ENCODE measurements at places on chromosomes 5 and 9.
A peak's percentile ranks its signal among the peaks of the same experiment; 100 is the strongest.

DNA sequence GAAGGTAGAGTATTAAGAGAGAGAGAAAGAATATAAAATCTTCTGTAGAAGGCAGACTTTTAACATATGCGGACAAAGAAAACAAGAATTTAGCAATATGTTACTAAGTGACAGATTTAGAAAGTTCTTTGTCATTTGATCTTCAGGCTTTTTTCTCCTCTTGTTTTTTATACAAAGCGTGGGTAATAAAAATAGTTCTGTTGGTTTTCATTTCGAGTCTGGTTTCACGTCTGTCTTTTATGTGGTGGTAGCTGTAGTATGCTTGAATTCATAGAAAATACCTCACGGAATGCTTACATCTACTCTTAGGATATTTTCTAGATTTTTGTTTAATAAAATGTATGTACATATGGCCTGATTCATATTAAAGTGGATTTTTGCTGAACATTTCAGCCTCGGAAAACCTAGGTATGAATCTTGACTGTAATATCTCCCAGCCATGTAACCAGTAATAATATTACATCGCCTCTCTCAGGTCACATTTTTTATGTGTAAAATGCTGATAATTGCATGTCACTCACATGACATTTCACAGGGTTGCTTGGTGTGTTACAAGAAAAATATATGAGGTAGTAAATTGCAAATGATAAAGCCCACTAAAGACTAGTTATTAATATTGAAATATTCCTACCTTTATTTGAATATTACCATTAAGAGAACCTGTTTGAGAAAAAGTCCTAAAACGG is 72.5 kb upstream of the TAF11L2 start:
- no peak for DNase-seq

GRCh38 chr5:125485771-125486170 is 739.3 kb upstream of the ZNF608 start:
- no peak for DNase-seq

DNA sequence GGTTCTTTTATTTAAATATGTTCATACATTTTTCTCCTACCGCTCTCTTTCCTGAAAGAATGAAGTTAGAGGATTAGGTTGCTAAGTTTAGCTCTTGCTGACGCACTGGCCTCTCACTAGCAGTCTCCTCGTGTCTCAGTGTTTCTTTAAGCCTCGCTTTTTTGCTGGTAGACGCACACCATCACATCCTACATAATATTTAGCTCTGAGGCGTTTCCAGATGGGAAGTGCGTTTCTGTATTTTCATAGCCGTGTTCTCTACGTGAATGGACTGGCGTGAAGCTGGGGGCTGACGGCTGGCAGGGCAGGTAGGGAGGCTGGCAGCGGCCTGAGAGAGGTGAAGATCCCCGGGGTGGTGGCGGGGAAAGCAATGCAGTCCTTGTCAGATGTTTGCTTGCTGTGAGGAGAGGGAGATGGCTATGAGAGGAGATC is 79.2 kb upstream of the SPRY4 start:
- no peak for DNase-seq

GRCh38 chr9:30815585-30815984 is 1568.9 kb upstream of the ACO1 start:
- no peak for DNase-seq

DNA sequence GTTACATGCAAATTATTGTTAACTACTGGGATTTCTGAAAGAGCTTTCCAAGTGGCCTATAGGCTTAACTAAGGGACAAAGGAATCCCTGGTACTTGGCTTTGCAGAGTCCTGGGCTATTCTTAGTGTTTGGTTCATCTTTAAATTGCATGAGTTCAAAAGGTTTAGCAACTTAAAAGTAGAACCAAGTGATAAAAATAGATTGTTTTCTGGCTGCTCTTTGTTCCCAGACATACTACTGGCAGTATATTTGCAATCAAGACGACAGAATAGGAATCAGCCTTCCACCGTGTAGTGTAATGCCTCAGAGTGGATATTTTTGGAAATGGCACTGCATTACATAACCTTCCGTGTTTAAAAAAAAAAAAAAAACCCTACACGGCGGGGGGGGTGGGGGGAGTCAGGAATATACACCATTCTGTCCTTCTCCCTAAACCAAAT is 1.0 kb downstream of the NREP start:
- DNase-seq: no peak

DNA sequence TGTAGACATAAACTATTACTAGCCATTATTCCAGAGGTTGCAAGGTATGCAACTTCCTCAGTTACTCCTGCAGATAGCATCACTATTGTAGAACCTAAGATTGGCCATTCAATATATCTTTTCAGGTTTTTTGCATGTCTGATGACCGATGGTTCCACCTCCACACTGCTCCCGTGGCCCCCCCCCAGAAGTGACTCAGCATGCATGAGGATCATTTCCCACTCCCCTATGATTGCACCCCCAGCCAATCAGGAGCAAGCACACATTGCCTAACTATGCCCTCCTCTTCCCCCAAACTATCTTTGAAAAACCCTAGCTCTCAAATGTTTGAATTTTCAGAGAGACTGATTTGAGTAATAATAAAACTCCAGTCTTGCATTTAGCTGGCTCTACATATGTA is 601.4 kb upstream of the TLE4 start:
- DNase-seq: no peak

DNA sequence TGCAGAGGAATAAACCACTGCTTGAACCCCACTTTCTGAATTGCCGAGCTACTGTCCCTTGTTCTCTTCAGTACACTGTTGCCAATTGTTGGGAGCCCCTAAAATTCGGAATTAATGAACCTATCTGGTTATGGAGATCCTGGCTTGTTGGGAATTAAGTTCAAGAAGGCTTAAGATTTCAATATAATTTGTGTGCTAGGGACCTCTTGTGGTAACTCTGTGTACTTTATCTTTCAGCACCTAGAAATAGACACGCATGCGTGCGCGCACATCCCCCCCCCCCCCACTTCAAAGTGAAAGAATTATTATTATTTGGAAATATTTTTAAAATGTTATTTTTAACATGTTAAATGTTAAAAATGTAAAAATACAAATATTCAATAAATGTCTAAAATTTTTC is 53.3 kb upstream of the FAM169A start:
- DNase-seq: no peak

DNA sequence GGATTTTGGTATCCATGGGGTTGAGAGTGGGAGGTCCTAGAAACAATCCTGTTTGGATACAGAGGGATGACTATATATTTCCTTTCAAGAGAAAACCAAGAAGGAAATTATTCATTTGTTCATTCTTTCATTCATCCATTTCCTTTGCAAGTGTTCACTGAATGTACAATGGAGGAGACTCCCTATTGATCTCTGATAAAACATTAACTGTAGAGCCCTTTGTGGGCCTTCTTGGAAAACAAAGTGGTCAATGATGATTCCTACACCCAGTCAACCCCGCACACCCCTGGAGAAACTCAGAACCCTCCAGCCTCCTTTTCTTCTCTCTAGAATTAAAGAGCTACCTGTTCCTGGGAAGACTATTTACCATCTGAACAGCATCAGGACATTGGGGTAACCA is 247.3 kb downstream of the AUH start:
- DNase-seq: no peak

DNA sequence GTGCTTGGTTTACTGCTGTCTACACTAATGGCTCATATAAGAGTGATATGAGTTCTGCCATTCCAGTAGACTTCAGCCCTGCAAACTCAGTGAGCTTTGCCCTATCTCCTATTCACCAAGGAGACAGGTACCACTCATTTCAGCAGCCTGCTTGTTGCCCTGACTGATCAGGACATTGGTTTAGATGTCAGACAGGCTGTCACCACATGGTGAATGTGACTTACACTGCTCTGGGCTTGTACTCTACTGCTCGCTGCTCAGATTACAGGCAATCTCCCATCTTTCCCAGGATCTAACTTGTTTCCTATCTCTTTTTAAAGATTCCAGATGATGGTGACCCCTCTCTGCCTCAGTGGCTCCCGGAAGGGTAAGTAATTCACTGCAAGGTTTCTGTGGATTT is 123.3 kb upstream of the RUSC2 start:
- no peak for DNase-seq

- DNase-seq: no peak
Measured at GRCh38 chr5:16134204-16134603, 45.4 kb downstream of the MARCHF11 start.

DNA sequence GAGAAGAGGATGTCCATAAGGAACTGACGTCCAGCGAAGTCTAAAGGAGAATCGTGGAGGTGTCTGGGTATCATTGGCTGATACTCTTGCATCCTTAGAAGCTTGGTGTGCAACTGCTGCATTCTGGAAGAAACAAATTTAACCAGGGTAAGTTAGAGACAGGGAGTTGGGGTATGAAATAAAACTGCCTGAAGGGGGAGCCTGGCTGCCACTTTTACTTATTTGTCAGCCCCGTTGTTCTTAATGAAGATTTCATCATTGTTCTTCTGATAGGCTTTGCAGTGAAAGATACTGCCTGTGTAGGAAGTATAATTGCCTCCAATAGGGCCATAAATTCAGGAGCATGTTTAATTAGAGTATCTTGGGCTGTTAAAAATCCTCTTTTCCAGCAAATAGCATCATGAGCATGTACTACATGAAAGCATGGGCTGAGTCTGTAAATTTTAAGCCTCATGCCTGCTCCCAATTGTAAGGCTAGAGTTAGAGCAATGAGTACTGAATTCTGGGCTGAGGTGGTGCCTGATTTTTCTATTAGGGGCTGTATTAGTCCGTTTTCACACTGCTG is 1264.5 kb upstream of the ACO1 start:
- DNase-seq: peak; percentile 3

DNA sequence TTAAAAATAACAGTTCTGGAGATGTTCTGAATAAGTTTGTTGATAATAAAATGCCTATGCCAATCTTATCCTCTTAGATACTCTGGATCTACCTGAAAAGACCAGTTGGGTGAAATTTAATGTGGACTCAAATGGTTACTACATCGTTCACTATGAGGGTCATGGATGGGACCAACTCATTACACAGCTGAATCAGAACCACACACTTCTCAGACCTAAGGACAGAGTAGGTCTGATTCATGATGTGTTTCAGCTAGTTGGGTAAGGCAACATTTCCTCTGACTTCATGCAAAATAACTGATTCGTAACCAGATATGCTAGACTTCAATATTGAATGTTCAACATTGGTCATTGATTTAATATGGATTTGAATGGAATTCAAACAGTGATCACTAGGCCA is 27.0 kb downstream of the ERAP2 start:
- DNase-seq: no peak

GRCh38 chr5:12242950-12243888 is 339.0 kb upstream of the CTNND2 start:
- no peak for DNase-seq

DNA sequence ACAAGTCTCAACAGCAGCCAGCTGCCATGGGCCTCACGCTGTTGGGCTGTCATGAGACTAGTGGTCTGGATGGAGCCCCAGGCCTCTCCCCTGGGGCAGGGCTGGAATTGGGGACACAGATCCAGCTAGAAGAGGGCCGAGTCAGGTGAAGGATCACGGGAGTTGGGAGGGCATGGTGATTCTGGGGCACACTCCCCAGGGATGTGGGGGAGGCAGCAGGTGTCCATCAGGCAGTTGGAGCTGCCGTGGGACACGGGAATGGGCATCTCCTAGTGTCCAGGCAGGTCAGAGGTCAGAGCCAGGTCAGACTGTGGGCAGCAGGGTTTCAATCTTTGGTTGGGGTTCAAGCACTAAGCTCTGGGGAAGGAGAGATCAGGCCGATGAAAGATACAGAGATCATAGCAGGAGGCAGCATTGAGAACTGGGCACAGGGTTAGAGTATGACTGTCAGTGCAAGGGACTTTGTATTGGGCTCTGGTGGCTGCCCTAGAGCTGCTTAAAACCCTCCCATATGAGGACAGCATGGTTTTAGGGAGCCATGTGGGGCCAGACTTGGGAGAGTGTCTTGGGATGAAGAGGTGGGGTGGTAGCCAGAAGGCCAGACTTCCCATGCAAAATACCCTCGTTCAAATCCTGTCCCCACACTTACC is 59.2 kb downstream of the ARHGEF37 start:
- no peak for DNase-seq

DNA sequence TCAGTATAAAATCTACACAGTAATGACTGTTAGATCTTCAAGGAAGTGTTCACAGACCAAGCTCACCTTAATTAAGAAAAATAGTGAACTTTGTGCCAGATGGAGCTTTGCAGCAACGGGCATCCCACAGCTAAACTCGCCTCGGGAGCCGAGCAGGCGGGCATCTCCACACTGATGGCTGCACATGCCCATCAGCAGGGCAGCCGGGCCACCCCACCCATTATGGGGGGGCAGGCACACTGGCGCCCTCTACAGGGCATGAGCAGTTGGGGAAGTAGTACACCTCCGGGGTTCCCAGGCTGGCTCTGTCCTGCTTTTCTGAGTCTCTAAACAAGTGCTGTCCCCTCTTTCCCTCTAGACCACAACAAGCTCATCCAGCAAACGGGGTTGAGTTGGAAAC is 21.6 kb downstream of the ANKS6 start:
- no peak for DNase-seq

- DNase-seq: no peak
Measured at GRCh38 chr9:79408200-79408599, 163.6 kb upstream of the TLE4 start.

DNA sequence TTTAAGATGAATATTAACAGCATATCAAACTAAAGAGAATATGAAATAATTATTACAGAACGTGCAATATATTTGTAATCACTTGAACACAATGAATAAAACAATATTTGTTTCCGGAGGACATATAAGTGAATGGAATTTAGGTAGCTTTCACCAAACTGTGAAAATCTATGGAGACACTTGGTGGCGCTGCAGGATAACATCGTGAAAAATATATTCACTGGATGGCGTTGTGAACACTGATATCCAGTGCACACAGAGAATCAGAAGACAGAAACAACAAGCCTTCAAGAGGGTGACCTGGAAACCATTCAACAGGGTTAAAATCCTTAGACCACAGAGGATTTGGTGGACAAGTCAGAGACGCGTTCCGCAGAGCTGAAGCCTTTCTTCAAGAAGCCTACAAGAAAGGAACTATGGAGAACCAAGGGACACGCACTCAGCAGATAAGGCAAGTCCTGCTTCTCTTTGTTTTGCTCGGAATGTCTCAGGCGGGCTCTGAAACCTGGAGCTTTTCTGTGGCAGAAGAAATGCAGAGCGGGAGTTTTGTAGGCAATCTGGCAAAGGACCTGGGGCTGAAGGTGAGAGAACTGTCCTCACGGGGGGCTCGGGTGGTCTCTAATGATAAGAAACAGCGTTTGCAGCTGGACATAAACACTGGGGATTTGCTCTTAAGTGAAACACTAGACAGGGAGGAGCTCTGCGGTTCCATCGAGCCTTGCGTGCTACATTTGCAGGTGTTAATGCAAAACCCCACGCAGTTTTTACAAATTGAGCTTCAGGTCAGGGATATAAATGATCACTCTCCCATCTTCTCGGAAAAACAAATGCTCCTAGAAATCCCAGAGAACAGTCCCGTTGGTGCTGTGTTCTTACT is at the start of gene PCDHB11:
Gene PCDHB11, plus strand, starts transcription at position 269 of the 877 bp plus-strand sequence. Its CDS starts 148 bp downstream, at position 417.
- DNase-seq: no peak

DNA sequence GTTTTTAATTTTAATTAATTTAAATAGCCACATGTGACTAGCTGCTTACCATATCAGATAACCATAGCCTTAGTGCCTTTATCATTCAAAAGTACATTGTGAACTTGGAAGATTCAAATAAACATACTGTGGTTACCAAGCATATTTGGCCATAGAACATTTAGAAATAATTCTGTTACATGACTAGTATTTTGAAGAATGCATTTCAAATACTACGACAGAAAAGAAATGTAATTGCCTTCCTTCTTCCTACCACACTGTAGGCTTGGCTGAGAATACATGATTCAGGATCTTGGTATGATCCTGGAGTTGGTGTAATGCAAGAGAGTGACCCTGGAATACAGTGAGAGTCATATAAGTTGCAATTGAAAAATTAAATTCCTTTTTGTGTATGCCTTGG is 109.7 kb upstream of the PCA3 start:
- no peak for DNase-seq

GRCh38 chr9:34253460-34253837 is 74.6 kb downstream of the UBAP1 start:
- DNase-seq: no peak
